ENCODE measurements at places on chromosomes 16 and 17. TPM values are rescaled to one million over a fixed set of nuclear protein-coding genes. Genes with fewer than 3 reads are reported as not detected.
A peak's percentile ranks its signal among the peaks of the same experiment; 100 is the strongest.

The TMEM238L gene
- not detected for total RNA-seq

The MT3 gene
- not detected for total RNA-seq

The ATAD5 gene
- 3.6 TPM for total RNA-seq

The IRX5 gene
- 7.8 TPM for total RNA-seq

The NPLOC4 gene
- 95.1 TPM for total RNA-seq

The MILR1 gene
- 9.8 TPM for total RNA-seq

The ITGB3 gene
- total RNA-seq: 1.1 TPM

The AGRP gene
- total RNA-seq: not detected

The PRSS53 gene
- total RNA-seq: 4.4 TPM

- DNase-seq: no peak
Measured at GRCh38 chr17:38325221-38325851, 18.4 kb downstream of the GPR179 start.

DNA sequence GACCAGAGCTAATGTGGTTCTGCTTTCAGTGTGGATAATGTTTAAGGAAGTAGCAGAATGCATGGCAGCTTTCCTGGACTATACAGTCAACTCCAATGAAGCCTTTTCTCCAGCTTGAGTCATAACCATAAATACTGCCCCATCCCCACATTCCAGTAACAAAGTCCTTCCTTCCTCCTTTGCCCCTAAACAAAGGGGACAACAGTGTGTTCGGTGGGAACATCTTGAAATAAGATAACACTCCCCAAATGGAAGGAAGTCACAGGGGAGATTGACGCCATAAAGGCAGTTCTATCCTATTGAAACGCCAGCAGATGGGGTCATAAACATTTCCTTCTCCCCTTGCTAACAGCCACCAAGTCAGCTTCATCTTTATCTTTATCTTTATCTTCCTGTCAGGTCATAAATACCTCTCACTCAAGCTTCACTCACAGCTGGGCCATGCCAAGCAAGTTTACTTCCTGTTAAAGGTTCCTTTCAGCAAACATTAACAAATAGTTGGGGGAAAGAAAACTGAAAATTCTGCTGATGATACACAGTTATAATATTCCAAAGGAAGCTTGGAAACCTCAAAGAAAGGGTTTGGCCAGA lies 136.7 kb downstream of the SNX11 start:
- DNase-seq: no peak

DNA sequence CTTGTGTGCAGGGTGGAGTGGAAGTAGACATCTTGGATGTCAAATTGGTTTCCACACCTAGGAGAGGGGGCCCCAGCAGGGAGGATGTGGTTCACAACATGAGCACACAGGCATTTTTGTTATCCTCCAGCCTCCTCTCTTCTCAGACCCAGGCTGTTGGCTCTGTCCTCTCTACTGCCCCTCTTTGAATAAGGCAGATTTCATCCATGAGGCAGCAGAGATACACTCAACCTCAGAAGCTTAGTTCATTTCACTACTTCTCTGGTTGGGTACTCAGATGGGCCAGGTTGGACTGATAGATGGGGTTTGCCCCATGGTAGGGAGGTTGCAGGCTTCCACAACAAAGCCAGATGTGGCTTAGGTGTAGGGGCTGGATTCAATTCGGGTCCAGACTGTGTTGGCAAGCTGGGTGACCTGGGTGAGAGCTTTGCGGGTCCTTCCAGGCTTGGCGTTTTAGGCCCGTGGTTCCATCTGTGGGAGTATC lies 22.2 kb upstream of the NFATC3 start:
- no peak for DNase-seq

GRCh38 chr17:81980707-81981343 lies 3.4 kb downstream of the ASPSCR1 start:
- DNase-seq: peak; percentile 57

DNA sequence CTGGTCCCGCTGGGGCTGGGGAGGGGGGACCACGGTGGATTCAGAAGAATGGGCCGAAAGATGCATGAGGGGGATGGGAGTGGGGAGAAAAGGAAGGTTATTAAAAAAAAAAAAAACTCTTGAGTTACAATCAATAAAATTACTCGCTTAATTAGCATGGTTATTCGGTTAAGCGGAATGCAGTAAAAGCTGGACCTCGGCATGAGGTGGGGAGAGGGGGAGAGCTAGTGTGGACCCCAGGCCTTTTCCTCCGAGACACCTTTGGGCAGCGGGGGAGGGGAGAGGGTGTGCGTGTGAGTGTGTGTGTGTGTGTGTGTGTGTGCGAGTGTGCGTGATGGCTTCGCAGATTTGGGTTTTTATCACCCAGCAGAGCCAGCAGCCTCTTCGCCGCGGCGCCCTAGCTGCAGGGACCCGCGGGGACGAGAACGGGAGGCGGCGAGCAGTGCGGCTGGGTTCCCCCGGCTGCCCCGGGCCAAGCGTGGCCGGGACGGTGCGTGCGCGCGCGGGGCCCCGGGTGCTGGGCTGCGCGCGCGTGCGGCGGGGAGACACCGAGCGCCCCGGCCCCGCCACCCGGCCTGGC lies 3.7 kb downstream of the BAHCC1 start:
- peak; percentile 27 for DNase-seq

- DNase-seq: no peak
Measured at GRCh38 chr17:60493847-60494321, 32.2 kb downstream of the APPBP2 start.

GRCh38 chr17:51224402-51225262 lies 35.2 kb downstream of the MBTD1 start:
- DNase-seq: no peak

DNA sequence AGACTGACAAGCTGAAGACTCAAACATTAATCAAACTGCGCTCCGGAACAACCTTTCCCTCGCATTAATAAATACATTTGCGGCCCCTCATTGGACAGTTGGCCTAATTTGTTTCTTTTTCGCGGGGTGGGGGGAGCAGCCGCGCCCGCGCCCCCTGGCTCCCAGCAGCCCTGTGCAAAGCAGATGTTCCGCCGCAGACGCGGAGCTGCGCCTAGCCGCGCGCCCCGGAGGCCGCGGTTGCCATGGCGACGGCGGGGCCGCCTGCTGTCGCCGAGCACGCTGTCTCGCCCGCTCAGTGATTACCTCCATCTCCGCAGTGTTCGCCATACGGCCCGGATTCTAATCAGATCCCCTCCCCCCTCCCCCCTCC lies 25.5 kb downstream of the COPZ2 start:
- DNase-seq: no peak

DNA sequence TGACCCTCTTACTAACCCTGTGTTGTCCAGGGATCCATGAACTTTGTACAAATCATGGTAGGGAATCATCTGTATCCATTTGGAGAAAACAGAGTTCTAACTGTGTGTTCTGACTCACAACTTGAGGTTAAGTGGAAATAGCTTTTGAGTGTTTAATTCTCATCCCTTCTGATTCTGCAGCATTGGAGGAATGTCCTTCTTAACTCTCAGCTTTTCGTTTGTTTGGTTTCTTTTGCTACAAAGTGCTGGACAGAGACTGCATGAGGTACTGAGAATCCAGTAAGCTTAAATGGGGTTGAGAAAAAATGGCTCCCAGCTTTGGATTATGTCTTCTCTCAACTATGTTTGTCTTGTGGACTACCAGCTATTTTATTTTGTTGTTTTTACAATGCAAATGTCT lies 352.1 kb upstream of the KIF2B start:
- DNase-seq: no peak

DNA sequence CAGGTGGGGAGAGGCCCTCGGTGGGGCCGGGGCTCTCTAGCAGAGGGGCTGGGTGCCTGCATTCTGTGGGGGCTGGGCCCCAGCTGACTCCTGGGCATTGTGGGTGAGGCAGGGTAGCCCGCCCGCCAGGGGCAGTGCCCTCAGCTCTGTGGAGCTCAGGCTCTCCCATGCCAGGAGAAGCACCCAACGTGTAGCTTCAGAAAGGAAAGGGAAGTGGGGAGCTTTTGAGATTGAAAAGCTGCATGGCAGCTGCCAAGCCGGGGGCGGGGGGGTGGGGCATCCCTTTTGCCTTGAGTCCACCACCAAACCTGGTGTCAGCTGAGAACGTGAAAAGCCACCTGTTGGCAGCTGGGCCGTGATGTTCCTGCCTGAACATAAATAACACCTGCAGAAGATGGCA lies 192.1 kb upstream of the CIBAR2 start:
- no peak for DNase-seq

DNA sequence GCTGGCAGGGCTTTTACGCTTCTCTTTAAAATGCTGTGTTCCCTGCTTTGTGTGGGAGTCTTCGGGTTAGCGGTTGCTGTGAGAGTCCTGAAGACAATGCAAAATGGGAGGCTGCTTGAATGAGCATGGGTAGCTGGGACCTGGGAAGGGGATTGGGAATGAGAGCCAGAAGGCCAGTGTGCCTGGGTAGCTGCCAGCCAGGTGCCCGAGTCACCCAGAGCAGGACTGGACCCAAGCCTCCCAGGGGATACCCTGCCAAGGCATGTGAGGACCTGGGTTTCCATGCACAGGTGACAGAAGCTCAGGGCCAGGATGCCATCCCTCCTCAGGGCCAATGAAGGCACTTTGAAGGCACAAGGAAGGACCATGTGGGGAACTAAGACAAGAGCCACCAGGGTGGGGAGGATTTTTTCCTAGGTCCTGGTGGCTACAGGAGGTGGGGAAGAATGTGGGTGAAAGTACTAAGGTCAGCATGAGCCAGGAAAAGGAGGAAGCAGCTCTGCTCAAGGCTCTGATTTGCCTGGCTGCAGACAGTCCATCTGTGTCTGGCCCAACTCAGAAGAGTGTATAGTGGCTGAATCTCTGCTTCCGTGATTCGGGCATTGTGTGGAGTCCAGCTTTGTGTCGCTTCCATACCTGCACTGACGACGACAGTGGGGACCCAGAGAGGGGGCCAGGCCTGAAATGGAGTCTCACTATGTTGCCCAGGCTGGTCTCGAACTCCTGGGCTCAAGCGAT lies 20.5 kb downstream of the TMEM94 start:
- DNase-seq: no peak

GRCh38 chr17:44794851-44795413 lies 35.2 kb downstream of the GJC1 start:
- peak; percentile 47 for DNase-seq

DNA sequence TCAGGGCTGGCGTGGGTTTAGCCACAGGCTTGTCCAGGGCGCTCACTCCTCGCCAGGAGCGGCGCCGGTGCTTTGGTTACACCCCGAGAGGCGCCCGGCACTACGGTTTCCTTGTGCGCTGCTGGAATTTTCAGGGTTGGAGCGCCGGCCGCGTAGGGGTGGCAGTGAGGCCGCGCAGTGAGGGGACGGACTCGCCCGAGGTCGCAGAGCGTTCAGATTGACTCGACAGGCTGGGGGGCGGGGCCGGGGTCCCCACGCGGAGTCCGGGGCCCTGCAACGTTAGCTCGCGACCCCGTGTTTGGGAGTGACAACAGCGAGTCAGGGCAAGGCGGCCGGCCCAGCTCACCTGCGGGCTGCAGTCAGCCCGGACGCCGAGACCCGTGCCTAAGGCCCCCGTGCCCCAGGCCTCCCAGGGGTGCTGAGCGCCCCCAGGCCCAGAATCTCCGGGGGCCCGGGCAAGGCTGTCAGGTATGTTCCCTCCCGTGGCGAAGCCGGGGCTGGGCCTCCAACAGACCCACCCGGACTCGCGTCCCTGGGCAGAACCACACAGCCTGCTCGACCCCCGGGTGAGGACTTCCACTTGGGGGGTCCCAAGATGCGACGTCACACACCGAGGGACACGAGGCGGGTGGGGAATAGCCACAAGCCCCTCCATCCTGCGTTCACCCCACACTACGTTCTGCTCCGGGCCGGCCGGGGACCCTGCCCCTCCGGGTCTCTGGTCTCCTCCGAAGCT lies 1.3 kb upstream of the ACTG1 start:
- DNase-seq: peak; percentile 81

GRCh38 chr17:10738521-10739258 lies 8.9 kb upstream of the TMEM220 start:
- no peak for DNase-seq

GRCh38 chr16:81866820-81867440 lies 87.8 kb downstream of the PLCG2 start:
- DNase-seq: no peak

GRCh38 chr17:5830921-5831320 lies 239.3 kb upstream of the WSCD1 start:
- no peak for DNase-seq

DNA sequence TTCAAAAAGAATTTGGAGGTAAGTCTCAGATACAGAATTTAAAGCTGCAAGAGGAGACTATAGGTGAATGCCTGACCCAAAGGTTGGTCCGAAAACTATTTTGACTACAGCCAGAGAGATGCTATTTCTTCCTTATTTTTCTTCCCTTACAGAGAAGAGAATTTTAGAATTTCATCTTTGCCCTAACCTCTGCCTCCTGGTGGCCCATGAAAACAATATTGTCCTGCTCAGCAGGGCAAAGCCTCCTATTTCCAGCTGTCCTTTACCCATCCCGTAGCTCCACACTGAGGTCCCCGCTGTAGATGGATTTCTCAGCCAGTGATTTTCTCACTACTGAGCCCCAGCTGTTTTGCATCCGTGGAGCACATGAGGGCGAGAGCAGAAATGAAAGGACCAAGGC lies 24.6 kb downstream of the HOXB1 start:
- no peak for DNase-seq

DNA sequence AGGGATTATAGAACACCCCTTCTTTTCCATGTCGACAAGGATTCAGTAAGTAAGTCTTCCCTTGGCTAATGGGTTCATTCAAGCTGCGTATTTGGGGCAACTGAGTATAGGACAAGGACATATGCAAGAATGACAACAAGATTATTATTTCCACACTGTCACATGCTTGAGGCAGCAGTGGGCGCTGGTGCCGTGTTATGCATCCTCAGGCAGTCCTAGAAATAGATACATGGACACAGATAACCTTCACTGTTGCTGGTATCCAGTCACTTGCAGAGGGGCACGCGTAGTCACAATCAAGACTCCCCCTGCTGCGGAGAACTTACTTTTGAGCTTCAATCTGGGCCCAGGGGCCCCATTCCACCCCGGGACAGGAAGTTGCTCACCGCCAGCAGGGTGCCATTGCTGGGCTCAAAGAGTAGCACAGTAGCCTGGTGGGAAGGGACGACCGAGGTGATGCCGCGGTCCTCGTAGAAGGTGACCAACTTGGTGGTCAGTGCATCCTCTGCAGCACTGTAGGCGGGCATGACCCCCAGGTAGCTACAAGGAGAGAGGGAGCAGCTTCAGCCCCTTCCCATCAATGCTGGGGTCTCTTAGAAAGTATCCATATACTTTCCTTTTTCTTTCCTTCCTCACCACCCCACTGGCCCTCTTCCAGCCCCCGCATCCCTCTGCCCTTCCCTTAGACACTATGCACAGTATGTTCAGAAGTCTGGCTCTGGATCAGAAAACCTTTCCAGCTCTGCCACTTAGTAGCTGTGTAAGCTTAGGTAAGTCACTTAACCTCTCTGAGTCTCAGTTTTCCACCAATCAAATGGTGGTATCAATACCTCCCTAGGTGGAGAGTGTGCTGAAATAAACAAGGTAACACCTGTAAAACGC lies 804 bp downstream of the CRYM start:
- no peak for DNase-seq

DNA sequence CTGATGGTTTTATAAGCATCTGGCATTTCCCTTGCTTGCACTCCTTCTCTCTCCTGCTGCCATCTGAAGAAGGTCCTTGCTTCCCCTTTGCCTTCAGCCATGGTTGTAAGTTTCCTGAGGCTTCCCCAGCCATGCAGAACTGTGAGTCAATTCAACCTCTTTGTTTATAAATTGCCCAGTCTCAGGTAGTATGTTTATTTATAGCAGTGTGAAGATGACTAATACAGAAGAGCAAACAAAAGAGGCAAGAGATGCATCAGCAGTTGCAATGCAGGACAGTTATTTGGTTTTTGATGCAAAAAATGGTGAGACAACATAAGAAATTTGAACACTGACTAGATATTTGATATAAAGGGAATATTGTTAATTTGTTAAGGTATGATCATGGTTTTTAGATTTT lies 16.8 kb downstream of the TMEM100 start:
- peak; percentile 50 for DNase-seq
